ENCODE measurements at places on chromosomes 1 and 21.

GRCh38 chr1:67558449-67559193 lies 126.4 kb upstream of the GADD45A start:
- DNase-seq = no peak

GRCh38 chr1:6770751-6771440 lies 14.4 kb upstream of the CAMTA1 start:
- DNase-seq = no peak

GRCh38 chr1:63276624-63277023 lies 45.7 kb upstream of the FOXD3 start:
- DNase-seq = no peak

DNA sequence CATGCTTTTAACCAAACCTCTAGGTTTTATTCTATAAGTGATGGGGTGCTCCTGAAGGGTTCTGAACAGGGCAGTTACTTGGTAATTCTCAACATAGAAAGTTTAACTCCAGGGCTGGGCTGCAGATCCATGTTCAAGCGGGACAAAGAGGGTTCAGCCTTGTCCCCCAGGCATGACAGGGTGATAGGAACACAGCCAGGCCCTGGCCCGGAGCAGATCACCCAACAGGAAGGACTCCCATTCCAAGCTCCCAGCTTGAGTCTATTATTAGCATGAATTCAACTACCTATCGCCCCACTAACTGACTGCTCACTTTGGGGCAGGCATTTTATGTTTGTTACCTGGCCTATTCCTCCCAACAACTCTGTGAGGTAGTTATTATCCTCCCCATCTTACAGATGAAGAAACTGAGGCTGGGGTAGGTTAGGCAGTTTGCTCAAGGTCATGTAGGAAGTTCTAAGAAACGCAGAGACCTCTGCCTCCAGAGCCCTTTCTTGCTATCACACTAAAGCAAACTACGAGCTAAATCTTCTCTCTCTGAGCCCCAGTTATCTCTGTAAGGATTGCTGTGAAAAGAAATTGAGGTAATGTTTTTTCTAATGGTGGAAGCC lies 14.5 kb downstream of the ASAP3 start:
- DNase-seq = no peak

DNA sequence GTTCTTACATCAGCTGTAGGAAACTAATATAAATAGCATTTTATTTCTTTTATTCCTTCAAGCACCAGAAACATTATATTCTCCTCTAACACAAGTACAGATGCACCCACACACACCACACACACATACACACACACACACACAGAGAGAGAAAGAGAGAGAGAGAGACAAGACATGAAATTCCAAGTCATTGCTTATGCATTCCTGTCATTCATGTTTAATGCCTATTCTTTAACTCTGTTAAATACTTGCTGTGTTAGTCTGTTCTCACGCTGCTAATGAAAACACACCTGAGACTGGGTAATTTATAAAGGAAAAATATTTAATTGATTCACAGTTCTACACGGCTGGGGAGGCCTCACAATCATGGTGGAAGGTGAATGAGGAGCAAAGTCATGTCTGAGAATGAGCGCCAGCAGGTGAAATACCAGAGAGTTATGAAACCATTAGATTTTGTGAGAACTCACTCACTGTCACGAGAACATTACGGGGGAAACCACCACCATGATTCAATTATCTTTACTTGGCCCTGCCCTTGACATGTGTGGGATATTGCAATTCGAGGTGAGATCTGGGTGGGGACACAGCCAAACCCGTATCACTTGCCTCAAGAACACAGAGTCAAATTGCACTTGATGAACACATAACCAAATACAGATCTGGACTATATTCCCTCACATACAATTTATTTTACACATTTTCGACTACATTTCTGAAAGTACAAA lies 1058.1 kb upstream of the TMPRSS15 start:
- no peak for DNase-seq

- DNase-seq = no peak
These were observed 39.6 kb upstream of the LPGAT1 start for GRCh38 chr1:211870156-211870555.

DNA sequence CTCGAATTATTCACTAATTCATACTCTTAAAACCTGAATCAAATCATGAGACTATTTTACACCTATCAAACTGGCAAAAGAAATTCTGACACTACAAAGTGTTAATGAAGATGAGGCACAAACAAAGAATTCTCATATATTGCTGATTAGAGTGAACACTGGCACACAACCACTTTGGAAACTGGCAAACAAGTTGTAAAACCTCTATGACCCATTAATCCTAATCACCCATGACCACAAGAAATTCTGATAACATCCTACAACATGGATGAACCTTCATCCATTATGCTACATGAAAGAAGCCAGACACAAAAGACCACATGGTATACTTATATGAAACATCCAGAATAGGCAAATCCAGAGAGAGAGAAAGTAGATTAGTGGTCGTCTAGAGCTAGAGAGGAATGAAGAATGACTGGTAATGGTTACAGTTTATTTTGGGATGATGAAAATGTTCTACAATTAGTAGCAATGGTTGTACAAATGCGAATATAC lies 8.5 kb downstream of the GPBP1L1 start:
- no peak for DNase-seq

DNA sequence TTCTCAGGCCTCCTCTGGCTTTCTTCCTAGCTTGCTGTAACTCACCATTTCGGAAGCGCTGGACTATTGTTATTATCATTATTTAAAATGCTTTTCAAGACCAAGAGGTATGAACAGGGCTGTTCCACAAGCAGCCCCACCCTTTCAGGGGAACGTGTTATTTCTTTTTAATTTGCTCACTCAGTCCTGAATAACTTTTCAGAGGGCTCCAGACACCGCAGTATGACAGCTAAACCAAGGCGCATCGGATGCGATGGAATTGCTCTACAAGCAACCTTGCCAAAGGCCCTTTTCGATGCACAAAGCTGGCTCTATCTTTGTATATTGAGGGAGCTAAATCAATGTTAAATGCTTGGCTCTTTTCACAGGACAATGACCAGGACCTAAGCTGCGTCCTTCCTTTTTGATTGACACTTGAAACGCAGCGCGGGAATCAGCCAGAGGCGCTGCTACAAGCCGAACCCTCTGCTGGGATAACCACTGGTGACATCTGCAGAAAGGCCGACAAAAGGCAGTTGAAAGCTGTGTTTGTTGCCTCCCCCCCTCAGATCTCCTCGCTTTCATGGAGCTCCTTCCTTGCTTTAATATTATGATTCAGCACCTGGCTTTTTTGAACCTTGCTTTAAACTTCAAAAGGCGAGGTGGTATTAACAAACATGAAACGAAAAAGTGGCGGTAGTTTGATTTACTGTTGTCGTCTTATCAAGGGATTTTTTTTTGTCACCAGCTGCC lies 204.7 kb upstream of the PROX1 start:
- DNase-seq = no peak

GRCh38 chr1:230797376-230797920 lies 50.3 kb downstream of the CAPN9 start:
- DNase-seq = no peak

GRCh38 chr1:193190096-193190744 lies 3.8 kb upstream of the B3GALT2 start:
- DNase-seq = no peak

GRCh38 chr1:63877816-63878215 lies 104.0 kb downstream of the ROR1 start:
- DNase-seq = no peak

DNA sequence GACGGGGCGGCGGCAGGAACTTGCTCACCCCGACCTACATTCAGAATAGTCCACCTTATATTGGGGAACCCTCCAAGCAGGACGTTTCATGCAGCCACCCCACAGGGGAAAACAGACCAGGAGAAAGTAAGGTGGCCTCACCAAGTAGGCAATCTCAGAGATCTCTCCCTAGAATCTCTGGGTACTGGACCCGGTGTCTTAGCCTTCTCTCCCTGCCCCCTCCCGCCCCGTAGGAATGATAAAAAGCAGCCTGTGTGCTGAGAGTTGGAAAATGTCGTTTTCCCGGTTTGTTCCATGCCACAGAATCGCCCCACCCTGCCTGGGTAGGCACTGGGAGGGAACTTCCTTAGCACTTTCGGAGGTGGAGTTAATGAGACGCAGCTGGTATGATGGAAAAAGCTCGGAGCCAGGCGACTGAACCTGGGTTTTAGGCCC lies 789 bp upstream of the PTPN14 start:
- no peak for DNase-seq

DNA sequence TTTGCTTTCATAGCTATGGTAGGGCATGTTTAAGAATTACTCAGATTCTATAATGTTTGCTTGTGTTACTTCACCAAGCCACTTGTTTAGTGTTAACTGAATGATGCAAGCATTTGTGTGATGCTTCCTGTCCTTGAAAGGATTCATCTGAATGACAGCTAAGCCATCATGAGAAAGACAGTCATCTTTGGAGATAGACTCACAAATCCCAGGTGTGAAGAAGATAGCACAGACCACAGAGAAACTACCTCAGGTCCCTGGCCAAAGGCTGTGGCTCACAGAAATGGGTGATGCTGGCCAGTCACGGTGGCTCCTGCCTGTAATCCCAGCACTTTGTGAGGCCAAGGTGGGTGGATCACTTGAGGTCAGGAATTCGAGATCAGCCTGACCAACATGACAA lies 321.4 kb downstream of the DPYD start:
- DNase-seq = no peak

DNA sequence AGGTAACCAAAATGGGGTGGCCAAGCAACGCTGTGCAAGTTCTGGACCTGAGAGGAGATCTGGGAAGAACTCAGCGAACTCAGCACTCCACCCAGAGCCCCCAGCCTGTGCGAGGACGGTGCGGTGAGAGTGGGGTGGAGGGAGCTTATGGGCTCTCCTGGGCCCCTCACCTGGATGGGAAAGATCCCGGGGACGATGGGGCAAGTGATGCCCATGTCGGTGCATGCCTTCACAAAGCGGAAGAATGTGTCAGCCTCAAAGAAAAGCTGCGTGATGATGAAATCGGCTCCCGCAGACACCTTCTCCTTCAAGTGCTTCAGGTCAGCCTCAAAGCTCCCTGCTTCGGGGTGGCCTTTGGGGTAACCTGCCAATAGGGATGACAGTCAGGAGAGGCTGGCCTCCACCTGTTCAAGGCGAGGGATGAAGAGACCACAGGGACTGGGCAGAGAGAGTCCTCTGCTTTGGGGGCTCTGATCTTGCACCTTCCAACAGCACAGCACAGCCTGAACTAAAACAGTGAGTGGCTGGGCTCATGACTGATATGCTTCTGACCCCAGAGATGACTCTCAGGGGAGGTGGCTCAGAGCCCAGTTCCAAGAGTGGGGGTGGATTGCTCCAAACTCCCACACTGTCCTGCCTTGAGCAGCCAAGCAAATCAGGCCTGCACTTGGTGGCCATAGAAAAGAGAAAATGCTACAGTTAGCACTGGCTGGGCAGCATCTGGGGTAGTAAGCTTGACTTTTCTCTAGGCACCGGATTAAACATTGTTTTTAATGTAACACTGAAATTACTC lies 9.5 kb downstream of the MTHFR start:
- DNase-seq = no peak

DNA sequence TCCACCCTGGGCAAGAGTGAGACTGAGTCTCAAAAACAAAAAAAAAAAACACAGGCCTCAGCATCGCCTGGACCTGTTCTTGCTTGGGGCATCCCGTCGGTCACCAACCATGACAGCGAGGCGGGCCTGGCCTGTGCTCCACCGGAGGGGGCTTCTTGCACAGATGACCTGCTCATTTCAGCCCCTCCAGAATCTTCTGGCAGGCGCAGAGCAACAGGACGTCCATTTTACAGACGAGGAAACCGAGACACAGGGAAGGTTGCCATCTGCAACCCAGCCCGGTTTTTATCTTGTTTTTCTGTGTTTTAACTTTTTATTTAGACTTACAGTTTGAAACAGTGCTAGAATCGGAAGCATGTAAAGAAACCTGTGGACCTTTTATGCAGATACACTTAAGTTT lies 918 bp downstream of the CSTB start:
- no peak for DNase-seq

DNA sequence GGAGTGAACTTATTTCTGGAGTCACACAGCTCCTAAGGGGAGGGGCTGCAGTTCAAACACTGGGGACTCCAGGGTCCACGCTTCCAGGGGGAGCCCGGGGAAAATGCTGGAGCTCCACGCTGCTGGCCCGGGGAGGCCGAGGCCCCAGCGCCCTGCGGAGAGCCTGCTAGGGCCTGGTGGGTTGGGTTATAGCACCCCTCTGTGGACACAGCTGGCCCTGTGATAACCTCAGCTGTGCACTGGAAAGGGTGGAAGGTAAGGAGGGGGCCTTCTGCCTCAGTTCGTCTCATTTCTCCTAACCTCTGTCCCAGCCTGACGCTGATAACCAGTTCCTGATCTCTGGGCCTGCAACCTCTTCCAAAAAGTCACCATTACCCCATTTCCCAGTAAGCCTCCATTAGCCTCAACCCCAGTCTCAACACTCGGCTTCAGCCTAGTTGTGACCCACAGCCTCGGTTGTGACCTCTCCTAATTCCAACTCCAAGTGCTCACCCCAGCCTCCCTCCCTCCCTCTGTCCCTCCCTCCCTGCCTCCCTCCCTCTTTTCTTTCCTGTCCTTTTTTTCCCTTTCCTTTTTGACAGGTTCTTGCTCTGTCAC lies 7.1 kb downstream of the NBL1 start:
- no peak for DNase-seq

DNA sequence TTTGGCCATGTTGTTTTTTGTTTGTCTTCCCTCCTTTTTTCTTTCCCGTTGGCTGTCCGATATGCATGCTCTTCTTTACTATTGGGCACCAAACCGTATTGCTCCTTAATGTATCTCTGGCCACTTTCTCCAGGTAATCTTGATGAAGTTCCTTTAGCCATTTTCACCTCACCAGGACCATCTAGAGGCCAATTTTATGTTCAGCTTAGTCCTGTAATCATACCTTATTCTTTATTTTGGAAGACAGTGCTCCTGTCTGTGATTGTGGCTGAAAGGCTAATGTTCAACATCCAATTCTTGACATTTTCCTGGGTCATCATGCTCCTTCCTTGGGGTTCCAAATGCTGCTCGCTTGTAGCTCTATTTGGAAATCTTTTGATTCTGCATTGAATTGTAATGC lies 169.5 kb downstream of the S1PR1 start:
- no peak for DNase-seq

DNA sequence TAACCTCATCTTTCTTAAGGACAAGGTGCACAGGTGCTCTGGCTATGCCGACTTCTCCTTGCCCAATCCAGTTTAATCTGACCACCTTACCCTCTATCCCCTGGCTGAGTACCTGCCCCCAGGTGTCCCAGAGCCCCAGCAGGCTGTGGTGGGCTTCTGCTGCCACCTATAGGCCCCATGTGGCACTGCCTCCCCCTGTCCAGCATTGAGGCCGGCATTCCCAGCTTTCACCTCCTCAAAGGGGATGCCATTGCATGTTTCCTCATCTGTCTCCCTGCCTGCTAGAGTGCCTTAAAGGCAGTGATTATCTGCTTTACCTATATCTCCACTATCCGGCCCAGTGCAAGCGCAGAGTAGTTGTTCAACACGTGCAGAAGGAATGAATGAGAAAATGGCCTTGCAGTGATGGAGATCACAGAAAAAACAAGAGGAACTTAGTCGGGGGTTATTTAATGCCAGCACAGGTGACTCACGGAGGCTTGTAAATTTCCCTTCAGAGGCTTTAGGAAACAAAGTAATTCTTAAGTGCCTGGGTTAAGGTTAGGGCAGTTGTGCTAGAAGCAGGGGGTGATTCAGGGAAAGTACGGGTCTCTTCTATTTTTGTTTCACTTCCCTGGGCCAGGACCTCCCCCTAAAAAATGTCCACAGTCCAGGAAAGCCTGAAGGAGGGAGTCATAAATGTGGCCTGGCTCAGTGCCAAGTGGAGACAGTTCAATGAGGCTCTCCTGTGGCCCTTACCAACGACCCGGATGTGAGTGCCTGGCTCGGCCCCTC lies 131.8 kb upstream of the NGF start:
- peak; percentile 15 for DNase-seq
